ENCODE measurements at places on chromosomes 3 and 15.

DNA sequence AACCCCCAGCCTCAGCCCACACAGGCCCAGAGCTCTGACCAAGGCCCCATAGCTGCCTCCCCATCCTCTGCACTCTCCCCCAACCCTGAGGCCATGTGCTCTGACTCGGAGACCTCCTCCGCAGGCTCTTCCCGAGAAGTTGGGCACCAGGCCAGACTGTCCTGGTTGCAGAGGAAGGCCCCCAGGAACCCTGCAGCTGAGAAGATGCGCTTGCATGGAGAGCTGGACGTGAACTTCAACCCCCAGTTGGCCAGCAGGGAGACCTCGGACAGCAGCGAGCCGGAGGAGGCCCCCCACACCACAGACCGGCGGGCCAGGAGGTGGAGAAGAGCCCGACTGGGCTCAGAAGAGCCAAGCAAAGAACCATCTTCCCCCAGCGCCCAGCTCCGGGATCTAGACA lies 119.5 kb upstream of the EIF1B start:
- DNase-seq, result no peak

DNA sequence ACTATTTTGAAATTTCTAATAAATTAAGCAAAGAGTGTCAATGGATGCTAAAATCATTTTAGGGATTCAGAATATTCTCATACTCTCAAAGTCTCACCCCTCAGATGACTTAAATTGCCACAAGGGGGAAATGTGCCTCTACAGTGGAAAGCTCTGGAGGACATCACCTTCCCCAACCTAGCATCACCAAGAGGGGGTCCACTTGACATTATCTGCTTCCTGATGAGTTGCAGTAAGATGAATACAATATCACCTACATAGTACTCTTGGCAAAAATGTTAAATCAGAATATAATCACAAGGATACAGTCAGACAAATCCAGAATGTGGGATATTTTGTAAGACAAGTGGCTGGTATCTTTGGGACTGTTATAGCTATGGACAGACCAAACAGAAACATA lies 290.1 kb downstream of the MFSD1 start:
- DNase-seq, result no peak

DNA sequence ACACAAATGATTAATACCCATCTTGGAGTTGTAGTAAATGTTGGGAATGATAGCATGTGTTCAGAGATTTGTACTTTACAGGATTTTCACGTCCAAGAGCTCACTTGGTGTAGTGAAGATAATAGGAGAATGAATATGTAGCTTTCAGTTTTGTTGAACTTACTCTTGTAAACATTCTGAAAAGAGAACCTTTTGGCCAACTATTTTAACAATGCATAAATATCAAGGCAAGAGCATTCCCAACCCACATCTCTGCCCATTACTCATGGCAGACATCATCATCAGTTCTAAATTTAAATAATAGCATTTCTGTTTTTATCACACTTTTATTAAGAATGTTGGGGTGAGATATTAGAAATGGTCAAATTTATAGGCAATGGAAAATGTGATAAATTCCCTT lies 465.2 kb upstream of the TPRG1 start:
- DNase-seq, result no peak

DNA sequence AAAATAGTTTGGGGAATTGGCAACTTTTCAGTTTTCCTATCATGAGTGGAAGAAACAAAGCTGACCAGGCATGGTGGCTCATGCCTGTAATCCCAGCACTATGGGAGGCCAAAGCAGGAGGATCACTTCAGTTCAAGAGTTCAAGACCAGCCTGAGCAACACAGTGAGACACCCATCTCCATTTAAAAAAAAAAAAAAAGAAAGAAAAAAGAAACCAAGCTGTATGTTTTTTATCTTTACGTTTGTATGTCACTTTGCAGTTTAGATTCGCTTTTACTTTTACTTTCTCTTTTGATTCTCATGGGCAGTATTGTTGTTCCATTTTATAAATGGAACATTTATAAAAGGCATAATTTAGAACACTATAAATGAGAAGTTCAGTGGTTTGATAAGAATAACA lies 31.2 kb upstream of the TNIK start:
- no peak for DNase-seq

DNA sequence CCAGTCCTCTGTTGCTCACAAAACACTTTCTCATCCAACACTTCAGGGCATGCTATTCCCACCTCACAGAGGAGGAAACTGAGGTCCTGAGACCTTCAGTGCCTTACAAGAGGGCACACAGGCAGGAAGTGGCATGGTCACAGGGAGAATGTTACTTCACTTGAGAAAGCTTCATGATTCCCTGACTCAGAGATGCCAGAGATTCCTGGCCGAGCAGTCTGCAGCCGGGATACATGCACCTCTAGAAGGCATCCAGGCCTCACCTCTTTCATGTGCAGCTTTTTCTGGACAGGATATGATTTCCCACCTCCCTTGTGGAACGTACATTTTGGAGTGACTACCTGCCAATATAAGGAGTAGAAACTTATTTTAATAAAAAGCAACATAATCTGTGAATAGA lies 2.8 kb upstream of the SST start:
- no peak for DNase-seq

DNA sequence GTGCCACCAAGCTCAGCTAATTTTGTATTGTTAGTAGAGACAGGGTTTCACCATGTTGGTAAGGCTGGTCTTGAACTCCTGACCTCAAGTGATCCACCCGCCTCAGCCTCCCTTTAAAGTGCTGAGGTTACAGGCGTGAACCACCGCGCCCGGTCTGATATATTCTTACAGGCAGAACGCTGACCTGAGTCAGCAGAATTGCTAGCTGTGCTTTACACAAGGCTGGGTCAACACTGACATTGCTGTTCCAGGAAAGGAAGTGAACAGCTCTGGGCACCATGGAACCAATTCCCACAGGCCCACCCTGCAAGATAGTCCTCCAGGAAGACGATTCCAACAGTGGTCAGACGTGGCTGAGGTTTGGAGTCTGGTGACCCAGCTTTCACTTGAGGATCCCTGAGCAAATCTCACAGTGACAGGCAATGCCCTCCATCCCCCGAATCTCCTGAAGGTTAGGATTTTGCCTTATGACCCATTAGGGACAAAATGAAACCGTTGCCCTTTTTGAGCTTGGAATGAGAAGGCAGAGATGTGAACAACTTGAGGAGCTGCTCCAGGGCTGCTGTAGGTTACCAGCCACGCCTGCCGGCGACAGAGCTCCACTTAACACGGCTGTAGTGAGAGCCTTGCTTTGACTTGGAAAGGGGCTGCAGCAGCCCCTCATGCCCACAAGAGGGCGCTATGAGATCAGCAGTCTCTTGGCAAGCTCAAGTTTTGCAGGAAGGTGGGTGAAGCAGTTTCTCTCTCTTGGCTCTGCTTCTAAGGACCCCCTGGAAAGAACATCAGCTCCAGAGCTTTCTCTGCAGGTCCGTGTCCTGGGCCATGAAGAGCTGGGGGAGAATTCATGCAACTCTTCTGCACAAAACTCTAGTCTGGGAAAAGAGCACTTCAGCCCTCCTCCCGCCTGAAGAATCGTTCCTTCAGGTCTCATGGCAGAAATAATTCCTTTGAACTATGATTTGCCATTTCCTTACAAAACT lies 74.1 kb downstream of the SENP2 start:
- DNase-seq, result peak; percentile 59

DNA sequence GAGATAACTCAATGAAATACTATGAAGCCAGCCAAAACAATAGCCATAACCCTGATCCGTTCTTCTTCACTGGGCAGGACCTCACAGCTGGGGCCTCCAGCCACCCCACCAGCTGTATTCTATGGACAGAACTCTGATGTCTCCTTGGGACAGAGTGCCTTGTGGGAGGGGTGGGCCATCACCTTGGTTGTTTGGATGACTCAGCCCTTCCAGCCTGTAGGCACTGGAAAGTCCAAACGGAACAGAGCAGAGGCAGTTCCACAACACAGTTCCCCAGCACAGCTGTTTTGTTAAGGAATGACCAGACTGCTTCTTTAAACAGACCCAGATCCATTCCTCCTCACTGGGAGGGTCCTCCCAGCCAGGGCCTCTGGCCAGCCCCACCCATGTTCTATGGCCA lies 31.9 kb upstream of the ZBED2 start:
- DNase-seq, result no peak

DNA sequence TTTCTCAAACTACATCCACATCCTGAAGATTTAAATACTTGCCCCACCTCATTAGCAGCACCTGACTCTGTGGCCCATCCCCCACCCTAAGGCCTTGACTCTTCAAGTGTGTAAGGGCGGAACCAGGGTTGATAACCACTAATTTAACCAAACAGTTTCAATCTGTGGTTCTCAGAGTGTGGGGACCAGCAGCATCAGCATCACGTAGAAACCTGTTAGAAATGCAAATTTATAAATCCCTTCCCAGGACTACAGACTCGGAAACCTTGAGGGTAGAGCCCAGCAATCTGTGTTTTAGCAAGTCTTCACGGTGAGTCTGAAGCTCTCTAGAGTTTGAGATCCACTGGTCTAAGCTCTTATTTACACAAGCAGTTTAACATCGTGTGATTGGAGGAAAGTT lies 12.4 kb downstream of the GNB4 start:
- DNase-seq, result no peak

- no peak for DNase-seq
These were observed 145.3 kb upstream of the ROPN1 start for GRCh38 chr3:124137216-124137615.

DNA sequence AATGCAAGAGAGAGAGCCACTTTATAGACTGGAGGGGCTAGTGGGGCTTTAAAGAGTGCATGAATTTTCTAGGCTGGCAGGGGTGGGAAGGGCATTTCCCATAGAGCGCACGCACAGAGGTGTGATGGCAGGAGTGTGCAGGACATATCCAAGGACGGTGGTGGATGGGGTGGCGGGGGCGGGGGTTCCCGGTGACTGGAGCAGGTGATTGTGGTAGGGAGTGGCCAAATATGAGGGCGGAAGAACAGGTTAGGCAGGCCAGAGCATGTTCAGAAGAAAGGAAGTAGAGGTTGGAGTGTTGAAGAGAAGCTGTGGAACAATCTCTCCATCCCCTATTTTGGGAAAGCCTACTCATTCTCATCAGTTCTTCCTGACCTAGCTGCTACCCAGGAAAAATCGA lies 18.1 kb downstream of the FAM81A start:
- DNase-seq, result no peak

DNA sequence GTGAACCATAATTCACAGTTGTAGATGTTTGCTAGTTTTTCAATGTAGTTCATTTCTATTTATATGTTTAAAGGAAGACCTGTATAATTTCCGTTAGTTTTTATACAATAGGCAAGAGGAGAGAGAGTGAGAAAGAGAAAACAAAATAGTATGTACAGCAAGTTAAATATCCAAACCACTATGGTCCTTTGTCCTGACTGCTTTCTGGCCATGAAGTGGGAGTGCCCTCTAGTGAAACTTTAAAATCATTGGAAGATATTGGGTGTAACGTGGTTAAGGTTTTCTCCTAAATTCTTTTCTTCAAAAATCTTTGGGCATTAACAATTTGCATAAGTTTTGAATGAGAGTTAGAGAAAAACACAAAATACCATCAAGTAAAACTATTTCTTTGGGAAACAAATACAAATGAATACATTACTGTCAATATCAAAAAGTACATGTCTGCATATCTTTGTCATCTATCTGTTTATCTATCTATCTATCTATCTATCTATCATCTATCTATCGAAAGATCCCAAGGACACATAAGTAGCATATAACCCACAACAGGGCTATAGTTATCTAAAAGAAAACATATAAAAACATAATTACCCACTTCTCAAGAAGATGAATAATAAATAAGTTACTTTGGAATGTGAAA lies 534.6 kb upstream of the ATP11B start:
- no peak for DNase-seq

DNA sequence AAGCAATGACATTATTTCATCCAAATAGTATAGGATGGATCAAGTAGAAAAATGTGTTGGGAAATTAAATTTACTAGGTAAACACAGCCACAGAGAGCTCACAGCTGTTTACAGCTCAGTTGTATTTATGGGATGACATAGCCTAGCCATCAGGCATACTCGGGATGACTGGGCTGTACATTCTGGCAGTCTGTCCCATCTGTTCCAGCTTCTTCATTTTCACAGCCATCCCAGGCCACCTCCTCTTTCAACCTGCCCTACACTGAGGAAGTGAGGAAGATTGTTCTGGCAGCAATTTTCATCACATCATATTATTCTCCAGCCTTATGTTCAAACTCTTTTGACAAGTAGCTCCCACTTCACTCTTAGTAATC lies 98.4 kb upstream of the PFN2 start:
- no peak for DNase-seq

DNA sequence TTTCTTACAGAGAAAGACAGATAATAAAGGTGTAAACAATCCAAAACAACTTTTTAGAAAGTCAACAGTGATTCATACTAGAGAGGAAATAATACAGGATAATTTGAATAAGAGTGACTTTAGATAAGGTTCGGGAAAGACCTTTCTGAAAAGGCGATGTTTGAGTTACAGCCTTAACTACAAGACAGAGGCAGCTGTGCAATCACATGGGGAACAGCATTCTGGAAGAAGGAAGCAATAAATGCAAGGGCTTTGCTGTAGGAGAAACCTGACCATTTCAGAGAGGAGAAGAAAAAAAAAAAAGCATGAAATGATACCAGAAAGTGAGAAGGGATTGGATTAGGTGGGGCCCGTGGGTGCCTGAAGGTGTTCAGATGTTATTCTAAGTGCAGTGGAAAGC lies 200.6 kb upstream of the ATP11B start:
- DNase-seq, result no peak

GRCh38 chr3:73353649-73354217 lies 271.0 kb downstream of the PDZRN3 start:
- no peak for DNase-seq

- no peak for DNase-seq
These were observed 44.5 kb downstream of the GBE1 start for GRCh38 chr3:81716870-81717509.

DNA sequence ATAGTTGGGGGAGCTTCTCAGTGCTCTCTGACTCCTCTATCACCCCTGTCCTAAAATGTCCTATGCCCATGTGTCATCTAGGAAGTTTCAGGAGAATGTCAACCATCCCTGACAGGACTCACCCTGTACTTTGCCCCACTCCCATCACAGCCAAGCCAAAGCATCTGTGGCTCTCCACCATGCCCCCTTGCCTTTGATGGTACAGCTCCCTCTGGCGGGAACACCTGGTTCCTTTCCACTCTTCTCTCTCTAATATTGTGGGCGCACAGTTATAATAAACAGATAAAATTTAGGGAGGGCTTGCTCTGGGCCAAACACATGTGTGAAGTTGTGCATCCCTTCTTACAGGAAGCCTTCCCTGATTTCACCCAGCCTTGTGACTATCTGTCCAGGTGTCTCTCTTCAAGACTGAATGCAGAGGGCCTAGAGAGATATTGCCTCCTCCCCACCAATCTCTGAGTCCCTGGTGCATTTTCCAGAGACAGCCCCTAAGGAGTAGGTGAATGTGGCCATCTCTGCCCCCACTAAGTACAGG lies 62.8 kb downstream of the ISG20 start:
- no peak for DNase-seq

DNA sequence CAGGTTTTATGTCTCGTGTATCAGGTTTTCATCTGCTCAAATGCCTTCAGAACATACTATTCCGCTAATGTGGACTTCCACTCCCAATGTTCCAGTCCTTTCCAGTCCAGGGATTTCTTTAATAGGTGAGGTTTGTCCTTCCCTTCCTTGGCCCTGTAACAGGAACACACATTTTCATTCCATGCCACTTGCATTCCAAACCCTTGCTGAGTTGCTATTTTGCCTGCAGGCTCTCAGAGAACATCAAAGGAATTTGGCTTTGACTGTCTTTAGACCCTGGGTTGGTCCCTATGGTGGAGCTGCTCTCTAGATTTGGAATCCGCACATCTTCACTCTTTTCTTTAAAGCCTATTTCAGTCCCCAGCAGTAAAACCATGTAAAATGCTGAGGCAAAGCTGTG lies 12.3 kb upstream of the ALCAM start:
- no peak for DNase-seq

GRCh38 chr15:83474578-83474977 lies 27.4 kb downstream of the SH3GL3 start:
- no peak for DNase-seq
